T follicular helper cell (primary cell): ENCODE measurements at places on chromosomes 6 and 20.
A peak's percentile ranks its signal among the peaks of the same experiment; 100 is the strongest.

DNA sequence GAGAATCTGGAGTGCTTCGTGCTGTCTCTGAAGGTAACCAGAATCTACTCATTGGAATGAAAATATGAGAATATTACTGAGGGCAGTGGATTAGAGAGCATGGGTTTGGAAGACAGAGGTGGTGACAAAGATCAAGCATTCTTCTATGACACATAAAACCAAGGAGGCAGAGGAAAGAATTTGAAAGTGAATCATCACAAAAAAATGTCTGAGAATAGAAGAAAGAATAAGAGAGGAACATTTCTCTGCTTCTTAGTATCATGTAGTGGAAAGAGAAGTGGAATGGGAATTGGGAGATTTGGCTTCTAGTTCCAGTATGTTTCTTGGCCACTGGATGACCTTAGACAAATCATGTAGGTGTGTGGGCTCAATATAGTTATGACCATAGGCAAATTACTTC lies 474.0 kb downstream of the TFAP2B start:
- DNase-seq: no peak

- DNase-seq: no peak
Observed at GRCh38 chr20:40006168-40006860, 682.7 kb downstream of the MAFB start.

- DNase-seq: no peak
Observed at GRCh38 chr6:11313207-11313606, 80.7 kb upstream of the NEDD9 start.

GRCh38 chr6:161828355-161828754 lies 554.5 kb upstream of the AGPAT4 start:
- no peak for DNase-seq

GRCh38 chr6:79544299-79544927 lies 7.2 kb upstream of the LCA5 start:
- DNase-seq: no peak

- DNase-seq: no peak
Observed at GRCh38 chr20:47205577-47206123, 150.8 kb downstream of the ZMYND8 start.

DNA sequence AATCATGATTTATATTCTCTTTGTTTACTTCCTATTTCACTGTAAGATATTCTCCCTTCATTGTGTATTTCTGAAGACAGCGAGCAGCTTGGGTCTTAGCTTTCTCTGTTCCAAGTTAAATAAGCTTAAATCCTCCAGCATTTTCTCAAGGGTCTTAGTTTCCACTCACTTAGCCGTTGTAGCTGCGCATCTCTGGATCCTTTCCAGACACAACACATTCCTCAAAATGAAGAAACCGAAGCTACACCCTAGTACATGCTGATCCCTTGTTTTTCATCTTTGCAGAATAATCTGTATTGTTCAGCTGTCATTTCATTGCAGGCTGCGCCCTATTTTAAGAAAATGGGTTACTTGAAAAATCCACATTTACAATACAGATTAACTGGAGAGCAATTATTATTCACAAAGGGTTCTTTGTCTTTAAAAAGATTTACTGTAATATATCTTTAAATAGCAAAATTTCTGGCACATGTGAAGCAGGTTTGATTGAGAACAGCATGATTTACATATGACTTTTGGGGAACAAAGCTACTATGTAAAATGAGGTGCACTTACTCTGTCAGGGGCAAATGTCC lies 375.8 kb downstream of the QKI start:
- no peak for DNase-seq

DNA sequence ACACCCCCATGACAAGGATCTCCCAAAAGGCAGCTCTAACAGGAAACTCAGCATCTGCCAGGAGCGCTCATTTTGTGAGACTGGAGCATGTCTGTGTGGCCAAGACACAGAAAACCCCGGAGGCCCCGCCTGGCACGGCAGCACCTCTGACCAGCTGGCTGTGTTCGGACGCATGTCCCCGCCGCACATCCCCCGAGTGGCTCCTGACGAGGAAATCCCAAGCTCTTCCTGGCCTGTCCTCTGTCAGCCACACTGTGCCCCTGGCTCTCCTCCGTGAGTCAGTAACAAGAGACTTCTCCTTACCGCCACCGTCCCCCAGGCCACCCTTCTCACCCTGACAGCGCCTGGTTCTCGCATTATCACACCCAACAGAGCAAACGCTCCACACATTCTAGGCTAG lies 14.4 kb downstream of the SLC2A4RG start:
- DNase-seq: no peak

DNA sequence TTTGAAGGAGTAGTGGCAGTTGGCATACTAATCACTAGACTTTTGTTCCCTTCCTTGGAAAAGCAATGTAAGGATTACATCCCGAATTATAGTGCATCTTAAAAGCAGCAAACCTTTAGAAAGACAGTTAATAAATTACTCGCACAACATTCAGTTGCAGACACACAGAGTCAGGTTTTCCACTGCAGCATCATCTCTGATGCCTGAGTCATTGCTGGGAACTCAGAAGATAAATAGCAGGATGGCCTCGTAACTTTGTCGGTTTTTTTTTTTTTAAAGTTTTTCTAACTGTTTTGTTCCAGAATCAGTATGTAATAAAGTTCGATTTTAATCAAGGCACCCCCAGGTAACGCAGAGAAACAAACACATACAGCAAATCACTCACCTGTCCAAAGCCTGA lies 34.3 kb downstream of the GJA10 start:
- no peak for DNase-seq

DNA sequence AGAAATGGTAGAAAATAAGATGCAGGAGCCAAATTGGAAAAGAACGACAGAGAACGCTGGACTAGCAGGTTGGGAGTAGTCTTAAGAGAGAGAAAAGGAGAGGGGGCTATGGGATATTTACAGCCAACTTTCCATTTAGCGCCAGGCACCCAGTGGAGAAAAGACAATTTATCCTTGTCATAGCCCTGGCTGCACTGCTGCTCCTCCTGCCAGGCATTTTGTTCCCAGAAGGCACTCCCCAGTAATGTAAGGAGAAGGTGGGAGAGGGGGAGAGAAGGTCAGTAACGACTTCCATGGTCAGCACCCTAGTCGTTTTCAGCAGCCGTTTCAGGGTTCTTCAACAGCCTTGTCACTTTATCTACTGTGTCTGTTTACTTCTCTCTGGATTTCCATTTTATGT lies 159.0 kb downstream of the TRMT11 start:
- DNase-seq: no peak

GRCh38 chr6:168791917-168792316 lies 350.9 kb downstream of the SMOC2 start:
- DNase-seq: no peak

- no peak for DNase-seq
Observed at GRCh38 chr6:131733376-131734016, 22.7 kb upstream of the CTAGE9 start.

DNA sequence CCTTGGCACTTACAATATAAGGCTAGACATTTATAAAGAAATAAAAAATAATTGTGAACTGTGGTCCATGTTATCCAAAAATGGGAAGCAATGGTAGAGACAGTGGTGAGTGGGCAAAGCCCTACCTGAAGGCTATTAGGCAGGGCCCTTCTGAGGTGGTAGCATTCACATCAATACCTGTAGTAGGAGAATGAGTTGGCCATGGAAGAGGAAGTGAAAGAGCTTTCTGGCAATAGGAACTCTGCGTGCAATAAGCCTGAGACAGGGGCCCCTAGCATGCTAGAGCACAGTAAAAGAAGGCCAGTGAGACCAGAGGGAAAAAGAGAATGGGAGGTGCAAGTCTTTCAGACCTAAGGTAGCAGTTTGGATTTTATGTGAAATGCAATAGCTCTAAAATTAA lies 754.5 kb downstream of the PTPRT start:
- DNase-seq: no peak

DNA sequence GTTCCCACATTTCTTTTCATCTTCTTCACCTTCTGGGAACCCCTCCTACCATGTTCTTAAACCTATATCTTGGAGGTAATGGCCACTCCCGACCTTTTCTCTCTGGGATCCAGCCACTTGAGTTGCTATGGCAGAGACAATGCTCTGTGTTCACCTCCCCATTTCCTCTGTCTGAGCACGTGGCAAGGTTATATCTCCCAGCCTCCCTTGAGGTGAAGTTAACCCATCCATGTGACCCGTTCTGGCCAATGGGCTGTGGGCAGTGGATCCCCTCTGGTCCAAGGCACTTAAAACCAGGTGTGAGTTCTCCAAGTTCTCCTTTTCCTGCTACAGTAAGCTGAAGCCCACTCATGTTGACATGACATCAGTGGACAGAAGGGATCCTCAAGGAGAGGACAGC lies 261.4 kb downstream of the LRFN2 start:
- DNase-seq: no peak

DNA sequence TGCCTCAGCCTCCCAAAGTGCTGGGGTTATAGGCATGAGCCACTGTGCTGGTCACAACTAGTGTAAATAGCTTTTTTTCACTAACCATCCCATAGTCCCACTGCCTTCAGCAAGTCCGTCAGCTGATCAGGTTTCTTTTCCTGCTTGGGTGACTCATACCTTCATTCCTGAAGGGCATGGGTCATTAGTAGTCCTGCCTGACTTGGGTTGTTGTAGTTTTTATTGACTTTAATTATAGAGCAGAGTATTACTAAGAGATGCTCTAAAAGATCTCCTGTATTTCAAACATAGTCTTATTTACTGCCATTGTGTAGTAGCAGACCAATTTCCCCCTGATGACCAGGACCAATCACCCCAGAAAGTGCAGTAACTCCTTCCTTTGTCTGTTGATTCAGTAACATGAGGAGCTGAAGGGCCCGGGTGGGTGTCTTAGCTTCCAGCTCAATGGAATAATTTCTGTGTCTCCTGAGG lies 25.8 kb downstream of the HLA-C start:
- no peak for DNase-seq

GRCh38 chr6:136644597-136644952 lies 94.4 kb upstream of the MAP7 start:
- no peak for DNase-seq

- no peak for DNase-seq
Observed at GRCh38 chr6:167578371-167578901, 248.3 kb upstream of the AFDN start.

GRCh38 chr6:136226027-136226673 lies 24.0 kb downstream of the MTFR2 start:
- peak; percentile 23 for DNase-seq

- no peak for DNase-seq
Observed at GRCh38 chr6:117918454-117918853, 11.4 kb downstream of the SLC35F1 start.

- no peak for DNase-seq
Observed at GRCh38 chr6:37967651-37968050, 148.1 kb downstream of the ZFAND3 start.

- no peak for DNase-seq
Observed at GRCh38 chr6:16168858-16169257, 40.0 kb downstream of the MYLIP start.

DNA sequence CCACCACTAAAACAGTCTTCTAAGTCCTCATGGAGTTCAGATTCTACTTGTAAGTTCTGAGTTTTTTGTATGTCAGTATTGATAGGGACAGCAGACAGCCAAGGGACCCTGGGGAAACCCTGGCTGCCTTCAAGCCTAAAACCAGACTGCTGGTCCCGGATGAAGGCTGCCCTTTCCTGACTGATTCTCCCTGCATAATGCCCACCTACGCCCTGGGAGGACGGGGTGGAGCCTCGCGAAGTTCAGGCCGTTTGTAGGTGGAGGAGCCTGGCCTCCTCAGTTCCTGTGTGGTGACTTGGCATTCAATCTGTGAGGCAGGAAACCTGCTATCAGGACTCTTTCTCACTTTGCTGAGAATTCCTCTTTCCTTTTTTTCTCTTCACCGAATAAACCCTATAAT lies 120.3 kb upstream of the LGSN start:
- no peak for DNase-seq

- DNase-seq: no peak
Observed at GRCh38 chr6:163406830-163407229, 7.7 kb upstream of the QKI start.

DNA sequence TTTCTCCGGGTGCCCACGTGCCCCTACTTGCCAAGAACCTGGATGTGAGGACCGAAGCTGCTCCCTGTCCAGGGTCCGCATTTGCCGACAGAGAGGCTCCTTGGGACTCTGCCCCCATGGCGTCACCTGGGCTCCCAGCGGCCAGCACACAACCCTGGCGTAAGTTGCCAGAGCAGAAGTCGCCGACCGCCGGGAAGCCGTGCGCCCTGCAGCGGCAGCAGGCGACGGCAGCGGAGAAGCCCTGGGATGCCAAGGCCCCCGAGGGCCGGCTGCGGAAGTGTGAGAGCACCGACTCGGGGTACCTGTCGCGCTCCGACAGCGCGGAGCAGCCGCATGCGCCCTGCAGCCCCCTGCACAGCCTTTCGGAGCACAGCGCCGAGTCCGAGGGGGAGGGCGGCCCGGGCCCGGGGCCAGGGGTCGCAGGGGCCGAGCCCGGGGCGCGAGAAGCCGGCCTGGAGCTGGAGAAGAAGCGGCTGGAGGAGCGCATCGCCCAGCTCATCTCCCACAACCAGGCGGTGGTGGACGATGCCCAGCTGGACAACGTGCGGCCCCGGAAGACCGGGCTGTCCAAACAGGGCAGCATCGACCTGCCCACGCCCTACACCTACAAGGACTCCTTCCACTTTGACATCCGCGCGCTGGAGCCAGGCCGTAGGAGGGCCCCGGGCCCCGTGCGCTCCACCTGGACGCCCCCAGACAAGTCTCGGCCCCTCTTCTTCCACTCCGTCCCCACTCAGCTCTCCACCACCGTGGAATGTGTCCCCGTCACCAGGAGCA lies 28.3 kb downstream of the ZNF831 start:
- no peak for DNase-seq

DNA sequence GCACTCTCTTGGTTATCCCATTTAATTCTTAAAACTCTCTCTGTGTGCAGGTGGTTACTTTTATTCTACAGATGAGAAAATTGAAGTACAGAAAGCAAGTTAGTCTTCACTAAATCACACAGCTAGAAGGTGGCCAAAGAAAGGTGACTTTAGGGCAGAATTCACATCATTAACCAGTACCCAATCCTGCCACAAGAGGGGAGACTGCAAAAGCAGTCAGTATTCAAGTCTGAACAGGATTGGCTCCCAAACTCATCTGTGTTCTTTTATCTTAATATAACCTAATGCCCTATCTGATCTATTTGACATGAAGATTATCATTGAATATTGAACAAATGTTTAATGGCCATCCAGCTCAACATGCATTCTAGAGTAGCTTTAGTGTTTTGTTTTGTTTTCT lies 225.3 kb upstream of the FAM83B start:
- DNase-seq: no peak
